COR-L47 (cell line): ENCODE measurements at places on chromosomes 1 and 21.

DNA sequence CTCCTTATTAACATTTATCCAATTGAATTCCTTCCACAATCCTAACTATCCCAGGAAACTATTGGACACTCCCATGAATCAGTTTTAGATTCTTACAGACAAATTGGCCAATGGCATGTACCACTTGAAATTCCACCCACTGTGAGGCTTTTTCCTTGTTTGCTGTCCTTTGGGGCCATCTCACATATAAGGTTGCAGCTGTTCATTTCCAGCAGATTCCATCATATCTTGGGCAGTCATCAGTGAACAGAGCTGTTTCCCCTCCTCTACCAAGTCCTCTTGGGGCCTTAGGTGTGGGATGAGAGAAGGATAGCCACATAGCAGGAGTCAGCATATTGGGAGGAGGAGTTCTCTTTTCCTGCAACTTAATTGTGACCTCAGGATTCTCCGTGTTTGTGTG, 109.1 kb downstream of the HHAT start:
- no peak for DNase-seq

- no peak for DNase-seq
Measured at GRCh38 chr1:231836227-231836893, 209.8 kb downstream of the DISC1 start.

DNA sequence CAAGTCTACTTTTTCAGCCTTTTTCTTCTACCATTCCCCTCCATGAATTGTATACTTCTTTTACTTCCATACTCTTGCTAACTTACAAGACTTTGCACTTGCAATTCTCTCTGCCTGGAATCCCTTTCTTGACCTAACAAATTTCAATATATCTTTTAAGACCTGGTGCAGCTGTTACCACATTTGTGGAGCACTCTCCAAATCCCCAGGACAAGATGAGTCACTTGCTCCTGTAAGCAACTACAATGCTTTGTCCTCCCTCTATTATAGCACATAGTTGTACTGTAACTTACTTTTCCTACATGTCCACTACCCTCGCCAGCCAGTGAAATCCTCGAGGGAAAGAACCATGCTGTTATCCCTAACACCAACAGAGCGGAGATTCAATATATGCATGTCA, 43.1 kb downstream of the WARS2 start:
- DNase-seq = no peak

GRCh38 chr1:21324368-21325141, 34.3 kb upstream of the ECE1 start:
- DNase-seq = no peak

- peak; percentile 73 for DNase-seq
Measured at GRCh38 chr21:34745557-34746255, 76.9 kb downstream of the CLIC6 start.

DNA sequence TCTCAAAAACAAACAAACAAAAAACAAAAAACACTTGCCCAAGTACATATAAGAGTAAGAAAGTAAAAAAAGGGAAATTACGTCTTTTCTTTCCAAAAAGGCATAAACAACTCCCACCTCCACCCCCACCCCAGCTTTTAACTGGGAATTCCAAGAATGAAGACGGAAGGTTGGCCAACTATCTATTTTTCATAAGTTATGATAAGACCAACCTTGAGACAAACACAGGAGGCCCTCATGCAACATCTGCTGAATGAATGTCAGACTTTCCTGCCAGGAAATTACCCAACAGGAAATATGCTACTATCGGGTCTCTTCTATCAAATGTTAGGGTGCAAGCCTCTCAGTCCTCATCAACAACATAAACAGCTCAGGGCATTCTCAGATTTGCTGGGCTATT, 1.9 kb downstream of the BSDC1 start:
- DNase-seq = no peak

- no peak for DNase-seq
Measured at GRCh38 chr1:227320476-227320875, 2.2 kb upstream of the CDC42BPA start.

GRCh38 chr1:153616144-153616916, at the start of gene S100A14:
S100A14 (minus strand) TSS chr1:153616325; CDS start chr1:153615858, 467 bp downstream.
- peak; percentile 20 for DNase-seq

GRCh38 chr1:25624156-25624555, 7.6 kb downstream of the MAN1C1 start:
- DNase-seq = no peak

DNA sequence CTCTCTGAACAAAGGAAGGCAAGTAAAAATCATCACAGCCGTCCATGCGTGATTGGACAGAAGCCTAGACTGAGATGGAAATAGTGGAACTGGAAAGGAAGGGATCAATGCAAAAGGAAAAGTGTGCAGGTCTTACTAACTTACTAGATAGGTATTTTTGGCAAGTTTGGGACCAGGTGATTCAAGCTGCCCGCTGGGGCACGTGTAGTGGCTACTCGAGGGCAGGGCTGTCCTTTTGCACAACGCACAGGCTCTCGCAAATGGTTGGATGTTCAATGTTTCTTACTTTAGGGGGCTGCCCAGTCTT, 566 bp upstream of the ALG6 start:
- no peak for DNase-seq

DNA sequence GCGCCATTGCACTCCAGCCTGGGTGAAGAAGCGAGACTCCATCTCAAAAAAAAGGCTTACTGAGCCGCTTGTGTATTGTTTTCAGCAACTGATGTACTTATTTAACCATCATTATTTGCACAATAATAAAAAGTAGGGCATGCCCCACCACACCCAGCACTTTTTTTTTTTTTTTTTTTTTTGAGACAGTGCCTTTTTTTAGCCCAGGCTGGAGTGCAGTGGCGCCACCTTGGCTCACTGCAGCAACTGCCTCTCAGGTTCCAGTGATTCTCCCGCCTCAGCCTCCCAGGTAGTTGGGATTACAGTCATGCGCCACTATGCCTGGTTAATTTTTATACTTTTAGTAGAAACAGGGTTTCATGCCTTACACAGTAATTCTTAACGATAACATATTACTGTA, 12.2 kb upstream of the TRNAU1AP start:
- no peak for DNase-seq

DNA sequence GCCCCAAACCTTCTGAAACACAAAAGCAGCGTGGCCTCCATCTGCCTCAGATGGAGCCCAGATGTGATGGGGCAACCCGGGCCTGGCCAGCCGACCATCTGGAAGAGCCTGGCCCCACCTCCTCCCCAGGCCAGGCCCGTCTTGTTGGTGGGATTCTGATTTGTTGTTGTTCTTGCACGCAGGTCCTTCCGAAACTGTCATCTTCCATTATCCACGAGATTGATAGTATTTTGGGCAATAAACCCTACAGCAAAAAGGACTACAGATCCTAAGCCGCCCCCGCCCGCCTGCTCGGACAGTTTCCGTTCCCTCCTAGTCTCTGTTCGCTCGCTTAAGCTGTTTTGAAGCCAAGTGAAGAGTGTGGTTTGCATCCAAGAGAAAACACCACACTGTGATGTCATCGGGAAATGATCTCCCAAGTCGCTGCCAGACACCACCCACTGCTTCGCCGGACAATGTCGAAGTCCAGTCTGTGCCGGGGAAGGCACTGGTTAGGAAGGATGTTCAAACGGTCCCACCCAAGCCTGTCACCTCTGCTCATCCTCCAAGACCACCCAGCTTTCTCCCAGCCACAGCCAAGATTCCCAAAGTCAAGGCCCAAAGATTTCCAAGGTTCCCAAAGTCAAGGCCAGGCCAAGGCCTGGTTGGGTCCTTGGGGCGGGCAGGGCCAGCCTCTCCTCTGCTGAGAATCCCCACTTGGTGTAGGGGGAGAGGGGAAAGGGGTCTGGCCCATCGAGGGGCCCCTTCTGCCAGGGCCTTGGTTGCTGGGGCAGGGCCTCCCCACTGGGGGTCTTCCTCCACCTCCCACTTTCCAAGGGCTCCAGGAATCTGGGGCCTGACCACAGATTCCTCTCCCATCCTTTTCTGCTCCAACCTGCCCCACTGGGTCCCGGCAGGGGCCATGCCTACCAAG, 52.9 kb downstream of the KCNAB2 start:
- no peak for DNase-seq

GRCh38 chr1:5688081-5689077, 303.8 kb downstream of the NPHP4 start:
- DNase-seq = no peak

DNA sequence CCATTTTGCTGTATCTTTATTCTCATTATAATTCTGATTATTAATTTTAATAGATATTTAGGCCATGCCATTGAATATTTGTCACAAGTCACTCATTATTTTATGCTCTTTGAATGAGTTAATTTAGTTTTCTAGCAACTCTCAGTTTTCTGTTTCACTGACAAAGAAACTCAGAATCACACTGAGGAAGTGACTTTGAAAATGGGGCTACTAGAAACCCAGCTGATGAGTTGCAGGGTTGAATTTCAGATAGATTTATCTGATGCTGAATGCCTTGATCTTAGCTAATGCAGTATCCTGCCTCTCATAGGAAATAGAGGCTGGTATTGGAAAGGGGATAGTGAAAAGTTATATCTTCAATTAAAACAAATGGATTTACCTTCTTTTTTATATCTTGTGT, 67.4 kb upstream of the PLA2G4A start:
- no peak for DNase-seq

GRCh38 chr1:46034601-46035516, 97.6 kb downstream of the PIK3R3 start:
- DNase-seq = no peak
